Femur (tissue), 1 donor: ENCODE measurements at places on chromosomes 4 and X.

DNA sequence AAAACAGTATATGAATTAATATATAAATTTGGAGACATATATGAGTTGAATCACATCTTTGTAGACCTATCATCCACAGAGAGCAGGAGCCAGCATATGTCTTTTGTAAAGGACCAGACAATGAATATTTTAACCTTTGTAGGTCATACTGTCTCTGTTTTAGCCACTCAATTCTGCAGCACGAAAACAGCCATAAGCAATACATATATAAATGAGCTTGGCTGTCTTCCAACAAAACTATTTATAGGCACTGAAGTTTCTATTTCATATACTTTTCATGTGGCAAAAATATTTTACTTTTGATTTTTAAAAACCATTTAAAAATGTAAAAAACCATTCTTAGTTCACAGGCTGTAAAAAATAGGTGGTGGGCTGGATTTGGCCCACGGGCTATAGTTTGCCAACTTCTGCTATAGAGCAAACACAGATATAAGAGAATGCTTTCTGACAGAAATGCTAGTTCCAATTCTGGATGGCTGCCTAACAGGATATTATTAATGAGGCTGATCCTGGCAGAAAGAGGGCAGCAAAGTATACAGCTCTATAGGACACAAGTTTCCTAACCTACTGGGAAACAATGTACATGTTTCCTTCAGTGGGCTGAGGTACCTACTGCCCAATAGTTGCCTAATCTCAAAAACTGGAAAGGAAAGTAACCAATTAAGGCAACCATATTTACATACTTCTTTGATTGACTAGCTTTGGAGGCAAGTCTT lies 58.1 kb upstream of the UCP1 start:
- no peak for DNase-seq

GRCh38 chr4:36227913-36228312 lies 16.4 kb downstream of the ARAP2 start:
- DNase-seq = no peak

- no peak for DNase-seq
Observed at GRCh38 chr4:92864096-92864495, 560.3 kb downstream of the GRID2 start.

DNA sequence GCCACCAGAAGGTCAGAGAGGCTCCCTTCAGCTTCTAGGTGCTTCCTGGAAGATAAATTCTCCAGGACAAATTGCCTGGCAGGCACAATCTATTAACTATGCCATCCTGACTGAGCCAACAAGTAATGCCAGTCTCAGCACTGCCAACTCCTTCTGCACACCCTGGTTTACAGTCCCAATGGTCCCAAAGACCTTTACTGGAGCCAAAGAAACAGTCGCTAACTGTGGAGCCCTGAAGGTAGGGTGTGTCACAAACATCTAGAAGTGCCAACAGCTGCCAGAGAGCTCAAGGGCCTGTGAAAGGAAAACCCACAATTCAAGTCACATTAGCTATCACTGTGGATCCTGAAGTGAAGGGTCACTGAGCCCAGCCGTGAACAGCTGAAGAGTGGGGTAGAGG lies 34.9 kb upstream of the CITED1 start:
- DNase-seq = no peak

DNA sequence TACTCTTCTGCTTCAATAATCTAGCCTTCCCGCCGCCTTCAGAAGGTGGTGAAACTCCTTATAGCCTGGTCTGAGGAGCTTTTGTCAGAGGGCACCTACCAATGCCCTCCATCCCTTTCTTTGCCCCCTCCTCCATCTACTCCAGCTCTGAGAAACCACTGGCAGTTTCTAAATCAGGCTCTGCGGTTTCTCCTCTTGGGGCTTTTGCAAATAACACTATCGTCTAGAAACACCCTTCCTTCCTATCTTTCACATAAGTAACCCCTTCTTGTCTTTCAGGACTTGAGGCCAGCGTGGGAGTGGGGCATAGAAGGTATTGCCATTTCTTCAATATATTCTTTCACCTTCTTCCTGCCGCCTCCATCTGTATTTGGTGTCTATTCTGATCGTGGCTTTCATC lies 1.2 kb upstream of the EFHC2 start:
- DNase-seq = peak; percentile 23

GRCh38 chr4:81358154-81358553 lies 113.6 kb downstream of the RASGEF1B start:
- no peak for DNase-seq

DNA sequence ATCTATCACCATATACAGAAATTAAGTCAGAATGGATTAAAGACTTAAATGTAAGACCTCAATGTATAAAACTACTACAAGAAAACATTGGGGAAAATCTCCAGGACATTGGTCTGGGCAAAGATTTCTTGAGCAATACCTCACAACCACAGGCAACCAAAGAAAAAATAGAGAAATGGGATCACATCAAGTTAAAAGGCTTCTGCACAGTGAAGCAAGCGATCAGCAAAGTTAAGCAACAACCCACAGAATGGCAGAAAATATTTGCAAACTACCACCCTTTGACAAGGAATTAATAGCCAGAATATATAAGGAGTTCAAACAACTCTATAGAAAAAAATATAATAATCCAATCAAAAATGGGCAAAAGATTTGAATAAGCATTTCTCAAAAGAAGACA lies 236.9 kb upstream of the EMCN start:
- no peak for DNase-seq

- DNase-seq = no peak
Observed at GRCh38 chrX:40816906-40817305, 81.6 kb upstream of the MED14 start.

GRCh38 chr4:99202536-99202935 lies 16.5 kb downstream of the ADH6 start:
- DNase-seq = no peak

DNA sequence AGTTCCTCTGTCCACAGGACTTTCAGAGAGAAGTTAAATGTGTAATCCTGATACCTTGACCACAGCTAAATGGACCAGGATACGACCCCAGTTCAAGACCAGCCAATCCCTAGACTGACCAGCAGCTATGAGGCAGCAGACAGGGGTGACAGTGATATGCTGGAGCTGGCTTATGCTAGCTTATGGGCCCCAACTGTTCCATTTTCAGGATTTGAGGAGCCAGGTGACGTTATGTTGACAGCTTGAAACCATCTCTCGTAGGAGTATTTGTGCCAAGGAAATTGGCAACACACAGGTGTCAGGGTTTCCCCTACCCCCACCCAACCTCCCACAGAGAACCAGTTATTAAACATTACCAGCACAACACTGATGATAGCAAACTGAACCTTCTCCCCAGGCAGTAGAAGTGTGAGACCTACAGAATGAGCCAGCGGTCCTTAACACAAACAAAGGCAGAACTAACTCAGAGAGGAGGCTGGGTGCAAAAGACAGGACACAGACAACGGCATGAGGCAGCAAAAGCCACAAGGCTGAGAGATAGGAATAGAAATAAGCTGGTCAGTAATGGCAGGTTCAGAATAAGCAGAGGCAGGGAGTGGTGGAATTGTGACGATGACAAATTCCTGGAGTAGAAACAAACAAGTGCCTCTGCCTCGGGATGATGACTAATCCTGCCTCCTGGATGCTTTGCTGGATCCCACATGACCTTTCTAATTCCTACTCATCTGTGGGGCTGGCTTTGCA lies 85.6 kb upstream of the CPEB2 start:
- DNase-seq = no peak

- DNase-seq = no peak
Observed at GRCh38 chr4:3830774-3831528, 64.8 kb downstream of the ADRA2C start.

GRCh38 chr4:90099812-90100211 lies 27.4 kb upstream of the CCSER1 start:
- DNase-seq = no peak

DNA sequence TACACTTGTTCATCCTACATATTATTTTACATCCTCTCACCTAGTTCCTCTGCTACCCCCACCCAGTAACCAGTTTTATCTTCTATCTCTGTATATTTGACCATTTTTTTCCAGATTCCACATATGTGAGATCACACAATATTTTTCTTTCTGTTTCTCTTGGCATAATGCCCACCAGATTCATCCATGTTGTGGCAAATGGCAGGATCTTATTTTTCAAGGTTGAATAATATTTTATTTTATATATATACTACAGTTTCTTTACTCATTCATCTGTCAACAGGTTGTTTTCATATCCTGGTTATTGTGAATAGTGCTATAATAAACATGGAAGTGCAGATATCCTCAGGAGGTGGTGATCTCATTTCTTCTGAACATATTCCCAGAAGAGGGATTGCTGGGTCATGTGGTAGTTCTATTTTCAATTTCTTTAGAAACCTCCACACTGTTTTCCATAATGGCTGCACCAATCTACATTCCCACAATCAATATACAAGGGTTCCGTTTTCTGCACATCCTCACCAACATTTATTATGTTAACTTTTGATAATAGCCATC lies 48.2 kb downstream of the THAP9 start:
- no peak for DNase-seq

GRCh38 chrX:148049441-148049840 lies 68.3 kb downstream of the FMR1NB start:
- no peak for DNase-seq

DNA sequence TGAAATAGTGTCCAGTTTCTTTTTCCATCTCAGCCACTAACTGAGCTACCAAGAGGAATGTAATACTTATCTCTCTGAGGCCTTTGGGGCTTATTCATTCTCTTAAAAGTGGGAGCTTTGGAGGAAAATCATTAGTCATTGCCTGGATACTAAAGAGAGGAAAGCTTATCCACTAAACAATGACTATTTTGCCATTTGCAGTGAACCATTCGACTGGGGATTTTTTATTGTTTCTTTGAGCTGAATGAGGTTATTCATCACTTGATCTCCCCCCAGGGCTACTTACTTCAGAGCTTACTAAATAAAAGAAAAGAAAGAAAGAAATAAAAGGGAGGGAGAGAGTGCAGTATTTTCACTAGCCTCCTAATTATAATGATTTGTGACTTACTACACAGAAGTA lies 1329.5 kb upstream of the TENM3 start:
- DNase-seq = no peak

DNA sequence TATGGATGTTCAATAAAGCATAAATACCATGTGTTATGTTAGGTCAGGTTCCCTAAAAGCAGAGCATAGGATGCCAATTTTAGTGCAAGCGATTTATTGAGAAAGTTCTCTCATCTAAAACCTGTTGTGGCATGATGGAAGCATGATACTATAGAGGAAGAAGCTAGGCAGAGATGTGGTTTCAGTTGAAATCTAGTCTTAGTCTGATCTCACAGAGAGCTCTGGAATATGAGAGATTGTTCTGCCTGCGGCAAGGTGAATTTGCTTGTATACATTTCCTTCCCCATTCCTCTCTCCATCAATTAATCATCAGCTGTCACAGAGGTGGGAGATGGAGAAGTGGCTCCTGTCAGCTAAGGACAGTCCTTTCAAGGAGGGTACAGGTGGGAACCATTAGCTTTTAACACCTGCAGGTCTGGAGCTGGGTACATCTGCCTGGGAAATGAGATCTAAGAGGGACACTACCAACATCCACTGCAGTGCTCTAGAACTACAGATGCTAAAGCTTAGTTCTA lies 252.4 kb downstream of the CFAP299 start:
- DNase-seq = no peak

- no peak for DNase-seq
Observed at GRCh38 chr4:39731908-39732307, 34.0 kb downstream of the UBE2K start.

GRCh38 chrX:16394290-16394689 lies 227.0 kb downstream of the MAGEB17 start:
- DNase-seq = no peak
